ENCODE measurements at places on chromosomes 3 and 15. TPM values are rescaled to one million over a fixed set of nuclear protein-coding genes. Genes with fewer than 3 reads are reported as not detected.

The MESP2 gene
- total RNA-seq: not detected

The GRAMD2A gene
- total RNA-seq: not detected

The P2RY13 gene
- not detected for total RNA-seq

The ETV5 gene
- total RNA-seq: 3.3 TPM

The VIPR1 gene
- total RNA-seq: 9.6 TPM

The DAPK2 gene
- total RNA-seq: 3.7 TPM

The FAM107A gene
- not detected for total RNA-seq

Measured in activated CD4-positive, alpha-beta memory T cell treated with anti-CD3 and anti-CD28 coated beads, Interleukin-2, amount 10 ng/mL, durations not matched to agents 7 days and 5 days (primary cell).